Amniotic stem cell (primary cell): ENCODE measurements at places on chromosomes 16 and 17.

DNA sequence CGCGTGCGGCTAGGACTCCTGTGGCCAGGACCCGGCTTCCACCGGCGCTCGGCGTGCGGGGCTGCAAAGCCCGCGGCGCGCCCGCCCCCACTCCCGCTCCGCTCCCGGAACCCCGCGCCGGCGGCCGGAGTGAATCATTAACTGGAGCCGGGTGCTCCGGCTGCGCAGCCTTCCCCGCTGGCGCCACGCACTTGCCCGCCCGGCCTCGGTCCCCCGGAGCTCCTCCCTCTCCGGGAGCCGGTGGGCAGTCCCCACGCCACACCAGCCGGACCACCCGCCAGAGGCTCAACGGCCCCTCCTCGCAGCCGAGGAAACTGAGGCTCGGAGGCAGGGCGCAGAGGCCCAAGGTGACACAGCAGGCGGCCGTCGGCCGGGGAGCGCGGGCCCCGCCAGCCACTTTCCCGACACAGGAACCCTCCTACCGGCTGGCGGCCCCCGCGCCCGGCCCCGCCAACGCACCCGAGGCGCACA is 580 bp downstream of the BCAR1 start:
- DNase-seq, result no peak

GRCh38 chr17:49407981-49408501 is 6.6 kb downstream of the PHB1 start:
- no peak for DNase-seq

- no peak for DNase-seq
Measured at GRCh38 chr17:43721537-43722268, 36.9 kb downstream of the SOST start.

GRCh38 chr16:84604477-84605013 is 13.3 kb downstream of the COTL1 start:
- no peak for DNase-seq

- no peak for DNase-seq
Measured at GRCh38 chr16:87854053-87854906, 15.0 kb downstream of the SLC7A5 start.

DNA sequence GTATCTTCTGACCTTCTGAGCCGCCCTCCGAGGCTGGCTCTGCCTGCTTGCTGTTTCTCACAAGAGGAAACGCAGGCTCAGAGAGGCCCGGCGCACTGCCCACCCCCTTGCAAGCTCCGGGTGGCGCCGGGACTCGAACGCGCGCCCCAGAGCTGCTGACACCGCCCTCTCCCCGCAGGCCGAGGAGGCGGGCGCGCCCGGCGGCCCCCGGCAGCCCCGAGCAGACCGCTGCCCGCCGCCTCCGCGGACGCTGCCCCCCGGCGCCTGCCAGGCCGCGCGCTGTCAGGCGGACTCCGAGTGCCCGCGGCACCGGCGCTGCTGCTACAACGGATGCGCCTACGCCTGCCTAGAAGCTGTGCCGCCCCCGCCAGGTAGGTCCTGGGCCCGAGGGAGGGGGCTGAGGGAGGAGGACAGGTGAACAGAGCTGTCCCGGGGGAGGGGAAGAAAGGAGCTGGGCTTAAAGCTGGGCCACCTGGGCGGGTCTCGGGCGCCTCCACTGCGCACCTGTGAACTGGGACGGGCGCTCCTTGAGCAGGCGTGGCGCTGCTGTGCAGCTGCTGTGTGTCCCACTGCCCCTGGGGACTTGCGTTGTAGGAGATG is 18.2 kb downstream of the WFDC1 start:
- DNase-seq, result no peak

DNA sequence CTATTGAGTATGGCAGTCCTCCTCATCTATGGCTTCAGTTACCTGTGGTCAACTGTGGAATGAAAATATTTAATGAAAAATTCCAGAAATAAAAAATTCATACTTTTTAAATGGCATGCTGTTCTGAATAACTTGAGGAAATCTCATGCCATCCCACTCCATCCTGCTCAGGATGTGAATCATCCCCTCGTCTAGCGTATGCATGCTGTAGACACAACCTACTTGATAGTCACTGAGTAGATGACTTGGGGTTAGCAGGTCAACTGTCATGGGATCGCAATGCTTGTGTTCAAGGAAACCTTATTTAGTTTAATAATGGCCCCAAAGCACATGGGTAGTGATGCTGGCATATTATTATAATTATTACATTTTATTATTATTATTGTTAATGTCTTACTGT is 4.8 kb upstream of the VAC14 start:
- DNase-seq, result no peak

GRCh38 chr17:44324092-44324570 is 492 bp downstream of the SLC25A39 start:
- DNase-seq, result no peak

DNA sequence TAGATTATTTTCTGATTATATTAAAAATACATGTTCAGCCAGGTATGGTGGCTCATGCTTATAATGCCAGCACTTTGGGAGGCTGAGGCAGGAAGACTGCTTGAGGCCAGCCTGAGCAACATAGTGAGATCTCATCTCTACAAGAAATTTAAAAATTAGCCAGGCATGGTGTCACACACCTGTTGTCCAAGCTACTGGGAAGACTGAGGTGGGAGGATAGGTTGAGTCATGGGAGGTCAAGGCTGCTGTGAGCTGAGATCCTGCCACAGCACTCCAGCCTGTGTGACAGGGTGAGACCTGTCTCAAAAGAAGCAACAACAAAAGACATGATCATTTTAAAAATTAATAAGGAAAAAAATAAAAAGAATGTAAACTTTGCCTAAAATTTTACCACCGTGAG is 40.7 kb downstream of the PRAC1 start:
- DNase-seq, result no peak

- no peak for DNase-seq
Measured at GRCh38 chr16:4931381-4931780, 5.6 kb downstream of the PPL start.

DNA sequence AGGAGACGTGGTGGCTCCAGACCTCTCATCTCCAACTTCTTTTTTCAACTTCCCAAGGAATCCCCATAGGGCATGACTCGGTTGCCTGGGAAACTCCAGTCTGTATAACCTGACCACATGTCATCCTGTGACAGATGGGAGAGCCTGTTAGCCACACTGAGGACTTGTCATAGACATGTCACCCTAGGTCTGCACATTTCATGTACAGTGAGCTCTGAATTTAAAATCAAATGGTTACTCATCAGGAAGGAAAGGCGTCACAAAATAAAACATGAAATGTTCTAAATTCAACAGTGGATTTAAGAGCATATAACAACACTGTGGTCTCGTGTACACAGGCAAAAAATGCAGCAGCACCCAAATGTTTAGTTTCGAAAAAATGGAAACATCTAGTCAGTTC is 22.2 kb upstream of the ADAMTS18 start:
- DNase-seq, result no peak

DNA sequence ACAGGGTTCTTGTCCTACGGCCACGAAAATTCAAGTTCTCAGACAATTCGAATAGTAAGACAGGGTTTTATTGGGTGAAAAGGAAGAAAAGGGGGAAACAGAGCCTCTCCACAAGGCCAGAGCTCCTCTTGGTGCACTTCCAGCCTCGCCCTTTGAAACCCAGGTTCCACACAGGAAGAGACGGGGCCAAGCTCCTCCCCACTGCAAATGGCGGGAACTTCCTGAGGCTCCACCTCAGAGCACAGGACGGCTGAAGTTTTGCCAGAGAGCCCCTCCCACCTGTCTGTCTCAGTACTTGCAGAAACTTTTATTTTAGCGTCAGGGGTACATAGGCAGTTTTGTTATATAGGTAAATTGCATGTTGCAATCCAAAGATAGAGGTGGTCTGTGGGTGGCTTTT is 165.7 kb upstream of the CDH8 start:
- DNase-seq, result no peak

DNA sequence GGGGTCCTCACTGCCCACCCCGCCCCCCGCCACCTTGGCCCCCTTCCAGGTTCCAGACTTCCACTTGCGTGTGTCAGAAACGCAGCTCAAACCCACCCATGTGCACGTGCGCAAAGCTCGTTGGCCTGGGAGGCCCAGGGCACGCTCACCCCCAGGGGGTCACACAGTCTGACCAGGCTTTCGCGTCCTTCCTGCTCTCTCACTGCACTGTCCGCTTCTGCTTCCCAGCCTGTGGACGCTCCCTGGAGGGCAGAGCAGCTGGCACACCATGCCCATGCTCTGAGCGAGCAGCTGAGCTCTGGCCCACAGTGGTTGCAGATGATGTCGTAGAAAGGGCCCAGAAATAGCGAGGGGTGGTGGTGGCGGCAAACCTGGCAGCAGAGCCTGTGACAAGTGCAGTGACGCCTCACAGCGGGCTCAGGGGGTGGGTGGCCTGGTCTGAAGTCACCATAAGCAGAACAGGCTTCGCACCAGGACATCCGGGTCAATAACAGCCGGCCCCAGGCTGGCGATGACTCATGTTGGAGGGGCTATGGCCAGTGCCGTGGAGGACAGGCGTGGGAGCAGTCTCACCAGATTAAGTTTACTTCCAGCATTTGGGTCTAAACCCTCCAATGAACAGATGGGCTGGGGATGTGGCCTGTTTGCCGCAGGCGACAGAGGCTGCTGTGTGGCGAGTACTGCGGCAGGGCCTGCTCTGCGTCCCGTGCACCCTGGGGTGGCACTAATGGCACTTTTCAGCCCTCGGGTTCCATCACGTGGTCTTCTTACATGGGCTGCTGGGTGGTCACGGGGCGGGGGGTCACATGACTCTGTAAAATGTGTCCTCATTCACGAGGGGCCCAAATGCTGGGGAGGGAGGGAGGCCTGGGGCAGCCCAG is 49.0 kb downstream of the NT5M start:
- DNase-seq, result no peak

DNA sequence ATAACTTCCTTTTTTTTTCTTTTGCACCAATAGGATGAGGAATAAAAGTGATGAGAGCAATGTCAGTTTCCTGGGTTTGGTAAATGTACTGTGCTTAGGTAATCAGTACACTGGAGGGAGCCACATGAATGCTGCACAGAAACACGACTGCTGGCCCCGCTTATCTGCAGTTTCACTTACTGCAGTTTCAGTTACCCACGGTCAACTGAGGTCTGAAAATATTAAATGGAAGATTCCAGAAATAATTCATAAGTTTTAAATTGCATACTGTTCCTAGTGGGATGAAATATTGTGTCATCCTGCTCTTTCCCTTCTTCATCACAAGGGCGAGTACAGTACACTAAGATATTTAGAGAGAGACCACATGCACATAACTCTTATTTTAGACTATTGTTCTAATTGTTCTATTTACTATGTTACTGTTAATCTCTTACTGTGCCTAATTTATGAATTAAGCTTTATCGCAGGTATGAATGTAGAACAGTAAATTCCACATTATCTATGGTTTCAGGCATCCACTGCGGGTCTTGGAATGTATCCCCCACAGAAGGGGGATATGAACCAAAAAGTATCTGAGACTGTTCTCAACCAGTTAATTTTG is 6.4 kb upstream of the LGALS3BP start:
- DNase-seq, result no peak

- DNase-seq, result no peak
Measured at GRCh38 chr17:49687878-49688491, 10.1 kb upstream of the SPOP start.

GRCh38 chr17:35660902-35661301 is 70.5 kb upstream of the RASL10B start:
- no peak for DNase-seq

DNA sequence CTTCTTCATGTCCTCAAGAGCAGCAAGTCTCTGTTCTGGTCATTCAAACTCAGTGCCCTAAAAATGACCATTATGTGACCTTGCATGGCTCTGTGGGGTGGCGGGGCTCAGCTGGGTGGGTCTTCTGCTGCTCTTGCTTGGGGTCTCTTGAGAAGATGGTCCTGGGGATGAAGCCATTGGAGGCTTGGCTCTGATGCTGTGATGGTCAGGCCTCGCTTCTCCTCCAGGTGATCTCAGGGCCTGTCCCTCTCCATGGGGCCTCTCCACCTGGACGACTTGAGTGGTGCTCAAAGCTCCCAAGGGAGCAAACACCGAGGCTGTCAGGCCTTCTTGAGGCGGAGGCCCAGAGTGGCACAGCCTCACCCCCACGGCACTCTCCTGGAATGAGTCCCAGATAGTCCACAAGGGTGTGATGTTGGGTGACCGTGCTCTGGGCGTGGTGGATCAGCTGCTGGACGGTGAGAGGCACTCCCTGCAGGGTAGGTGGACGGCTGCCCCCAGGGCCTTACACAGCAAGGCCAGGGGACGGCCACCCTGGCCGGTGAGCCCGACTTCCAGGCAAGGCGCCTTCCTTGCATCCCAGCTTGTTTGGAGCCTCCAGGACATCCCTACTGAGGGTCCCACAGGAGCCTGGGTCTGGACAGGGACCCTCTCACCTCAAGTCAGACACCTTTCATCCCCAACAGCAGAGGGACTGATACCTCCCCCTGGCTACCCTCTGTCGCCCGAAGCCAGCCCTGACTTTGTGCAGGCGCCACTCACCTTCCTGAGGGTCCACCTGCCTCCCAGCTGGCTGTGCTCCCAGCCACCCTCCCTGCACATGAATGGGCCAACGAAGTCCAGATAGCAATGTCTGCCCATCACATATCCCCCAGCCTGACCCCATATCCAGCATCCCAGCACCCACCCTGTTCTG is 48.7 kb downstream of the USP22 start:
- no peak for DNase-seq

- DNase-seq, result no peak
Measured at GRCh38 chr17:74840989-74841666, 18.6 kb downstream of the GRIN2C start.

DNA sequence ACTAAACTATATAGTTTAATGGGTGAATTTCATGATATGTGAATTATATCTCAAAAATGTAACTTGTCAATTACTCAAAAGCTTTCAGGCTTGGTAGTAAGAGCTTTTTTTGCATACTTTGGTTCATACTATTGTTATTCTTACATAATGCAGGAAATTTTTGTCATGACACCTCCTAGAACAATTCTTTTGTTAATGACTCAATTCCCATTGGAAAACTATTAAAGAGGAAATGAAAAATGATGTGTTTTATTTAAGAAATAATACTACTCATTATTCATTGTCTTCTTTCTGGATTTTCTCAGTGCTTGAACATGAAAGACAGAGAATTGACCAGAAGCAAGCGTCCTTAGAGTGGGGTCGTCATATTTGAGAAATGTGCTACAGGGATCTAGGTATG is 196.4 kb upstream of the KCNJ16 start:
- no peak for DNase-seq

- DNase-seq, result no peak
Measured at GRCh38 chr16:52496051-52496876, 50.7 kb downstream of the TOX3 start.
